CD8-positive, alpha-beta T cell (primary cell): ENCODE measurements at places on chromosomes 2 and 18. TPM values are rescaled to one million over a fixed set of nuclear protein-coding genes. Genes with fewer than 3 reads are reported as not detected.

DNA sequence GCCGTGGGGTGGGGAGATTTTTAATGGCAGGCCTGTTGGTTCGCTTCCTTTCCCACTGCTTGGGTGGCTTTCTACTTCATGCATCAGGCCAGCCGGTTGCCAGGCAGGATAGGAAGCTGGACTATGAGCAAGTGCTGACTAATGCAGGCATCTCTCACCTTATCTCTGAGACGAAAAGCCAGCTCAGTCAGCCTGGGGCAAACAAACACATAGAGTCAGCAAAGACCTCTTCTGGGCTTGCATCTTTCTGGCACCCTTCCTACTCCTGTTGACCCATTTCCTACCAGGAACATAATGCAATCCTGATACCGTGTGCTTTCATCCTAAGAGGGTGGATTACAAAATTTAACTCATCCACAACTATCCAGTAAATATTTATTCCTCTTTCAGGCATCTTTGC is 416.6 kb upstream of the MEX3C start:
- no peak for DNase-seq

- no peak for DNase-seq
These were observed 1234.0 kb upstream of the ZEB2 start for GRCh38 chr2:145753966-145754365.

DNA sequence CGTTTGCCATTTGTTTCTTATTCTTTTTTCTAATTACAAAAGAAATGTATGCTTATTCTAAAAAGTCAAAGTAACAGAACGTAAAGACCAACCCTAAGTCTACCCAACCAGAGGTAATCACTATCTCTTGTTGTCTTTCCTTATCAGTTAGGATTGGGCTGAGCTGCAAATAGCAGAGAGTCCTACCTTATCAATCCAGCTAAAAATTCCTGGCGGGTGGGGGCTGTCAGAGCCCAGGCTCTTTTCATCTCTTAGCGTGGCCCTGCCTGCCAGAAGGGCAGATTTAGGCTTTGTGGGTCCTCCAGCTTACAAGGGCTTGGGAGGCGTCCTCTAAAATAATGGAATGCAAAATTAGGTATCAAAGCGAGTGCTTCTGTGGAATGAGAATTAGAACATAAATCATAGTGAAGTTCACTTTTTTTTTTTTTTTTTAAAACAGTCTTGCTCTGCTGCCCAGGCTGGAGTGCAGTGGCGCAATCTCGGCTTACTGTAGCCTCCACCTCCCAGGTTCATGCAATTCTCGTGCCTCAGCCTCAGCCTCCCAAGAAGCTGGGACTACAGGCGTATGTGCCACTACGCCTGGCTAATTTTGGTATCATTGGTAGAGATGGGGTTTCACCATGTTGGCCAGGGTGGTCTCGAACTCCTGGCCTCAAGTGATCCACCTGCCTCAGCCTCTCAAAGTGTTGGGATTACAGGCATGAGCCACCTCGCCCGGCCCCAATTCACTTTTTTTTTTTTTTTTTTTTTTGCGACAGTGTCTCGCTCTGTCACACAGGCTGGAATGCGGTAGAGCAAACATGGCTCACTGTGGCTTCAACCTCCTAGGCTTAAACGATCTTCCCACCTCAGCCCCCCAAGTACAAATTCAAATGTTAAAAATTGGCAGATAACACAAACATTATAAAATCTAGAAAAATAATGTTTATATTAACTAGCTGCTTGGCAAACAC is 57.4 kb upstream of the B3GNT7 start:
- no peak for DNase-seq

DNA sequence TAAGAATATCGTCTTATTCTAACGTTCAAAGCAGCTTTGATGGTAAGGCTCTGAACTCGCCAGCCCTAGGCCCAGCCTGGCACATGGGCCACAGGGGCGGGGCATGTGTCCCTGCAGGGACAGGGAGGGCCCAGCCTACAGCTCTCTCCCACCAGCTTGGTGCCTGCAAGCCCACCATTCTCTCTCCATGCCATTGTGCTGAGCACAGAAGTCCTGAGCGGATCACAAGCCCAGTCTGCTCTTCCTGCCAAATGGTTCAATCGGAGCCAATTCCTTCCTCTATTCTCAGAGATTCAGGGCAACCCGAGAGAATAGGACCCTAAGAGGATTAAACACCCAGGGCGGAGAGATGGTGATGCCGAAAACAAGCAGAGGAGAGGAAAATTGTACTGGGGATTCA is 50.3 kb upstream of the APCDD1 start:
- DNase-seq: no peak

GRCh38 chr18:8933714-8934284 is 168.7 kb upstream of the NDUFV2 start:
- no peak for DNase-seq

- no peak for DNase-seq
These were observed 264.1 kb upstream of the MEIS1 start for GRCh38 chr2:66170744-66171330.

- no peak for DNase-seq
These were observed 122.1 kb downstream of the TMEM17 start for GRCh38 chr2:62383846-62384245.

GRCh38 chr2:62458671-62459081 is 47.3 kb downstream of the TMEM17 start:
- no peak for DNase-seq

DNA sequence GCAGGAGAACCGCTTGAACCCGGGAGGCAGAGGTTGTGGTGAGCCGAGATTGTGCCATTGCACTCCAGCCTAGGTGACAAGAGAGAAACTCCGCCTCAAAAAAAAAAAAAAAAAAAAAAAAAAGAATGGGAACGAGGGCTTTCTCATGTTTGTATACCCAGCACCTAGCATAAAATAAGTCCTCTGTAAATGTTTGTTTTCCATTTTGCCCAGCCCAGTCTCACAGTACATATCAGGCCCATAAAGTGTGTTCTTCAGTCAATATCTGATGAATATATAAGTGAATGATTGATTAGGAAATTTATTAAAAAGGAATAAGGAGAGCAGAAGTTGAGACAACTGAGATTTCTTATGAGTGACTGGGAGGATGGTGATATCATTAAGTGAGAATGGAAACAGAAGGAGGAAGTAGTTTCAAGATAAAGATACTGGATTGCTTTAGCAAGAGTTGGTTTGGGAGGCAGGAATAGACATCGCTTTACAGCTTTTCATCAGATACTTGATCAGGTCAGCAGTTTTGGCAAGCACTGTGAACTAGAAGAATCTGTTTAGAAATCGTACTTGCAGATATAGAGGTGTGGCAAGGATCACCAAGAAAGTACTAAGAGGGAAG is 327.5 kb downstream of the KIAA1328 start:
- no peak for DNase-seq

MFSD2B gene
- total RNA-seq: 0.68 TPM

TTC27 gene
- 12.1 TPM for total RNA-seq
